Activated T-helper 2 cell treated with anti-CD3 and anti-CD28 coated beads, Interferon-gamma antibody, Interleukin-2, Interleukin-4, amounts not matched to agents 10 μg/mL and 5 μg/mL and 100 μg/mL, durations not matched to agents 14 hours and 24 hours and 36 hours (primary cell): ENCODE measurements at places on chromosomes 12 and 14.

- no peak for DNase-seq
Measured at GRCh38 chr12:102182635-102183034, 15.0 kb downstream of the PMCH start.

DNA sequence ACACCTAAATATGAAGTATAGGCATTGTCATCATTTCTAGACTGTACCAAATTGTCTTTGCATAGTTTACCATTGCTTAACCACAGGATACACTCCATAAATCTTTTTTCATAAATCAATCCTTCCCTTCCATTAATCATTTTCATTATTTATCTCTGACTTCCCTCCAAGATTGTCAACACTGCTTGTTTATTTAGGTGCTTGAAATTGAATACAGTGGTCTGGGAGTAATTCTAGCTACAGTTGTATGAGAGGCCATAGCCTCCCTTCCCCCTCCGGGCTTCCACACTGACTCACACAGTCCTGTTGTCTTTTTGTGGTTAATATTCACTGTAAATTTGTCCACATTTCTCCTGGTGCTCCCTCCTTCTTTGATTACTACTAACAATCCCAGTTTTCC is 114.2 kb upstream of the ARID2 start:
- no peak for DNase-seq

- DNase-seq = peak; percentile 20
Measured at GRCh38 chr14:50344116-50344775, 32.1 kb downstream of the DMAC2L start.

GRCh38 chr14:39860596-39861228 is 428.5 kb upstream of the FBXO33 start:
- no peak for DNase-seq

DNA sequence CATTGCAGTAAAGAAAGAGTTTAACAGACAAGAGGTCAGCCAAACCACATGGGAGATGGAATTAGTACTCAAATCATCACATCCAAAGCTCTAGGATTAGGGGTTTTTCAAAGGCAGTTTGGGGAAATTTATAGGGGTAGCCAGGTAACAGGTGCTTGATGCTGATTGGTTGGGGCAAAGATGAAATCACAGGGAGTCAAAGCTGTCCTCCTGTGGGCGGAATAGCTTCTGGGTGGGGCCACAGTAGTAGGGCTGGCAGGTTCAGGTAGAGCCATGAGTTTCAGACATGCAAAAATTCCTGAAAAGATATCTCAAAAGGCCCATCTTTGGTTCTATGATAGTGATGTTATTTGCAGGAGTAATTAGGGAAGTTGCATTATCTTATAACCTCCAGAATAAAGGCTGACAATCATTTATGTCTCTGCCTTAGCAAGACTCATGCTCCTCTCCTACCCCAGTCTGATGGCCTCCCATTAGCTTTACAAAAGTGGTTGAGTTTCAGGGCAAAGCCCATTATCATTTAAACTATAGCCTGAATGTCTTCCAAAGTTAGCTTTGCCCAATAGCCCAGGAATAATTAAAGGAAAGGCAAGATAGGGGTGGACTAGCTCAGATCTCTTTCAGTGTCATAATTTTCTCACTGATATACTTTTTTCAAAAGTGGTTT is 42.1 kb upstream of the CNTN1 start:
- DNase-seq = no peak

GRCh38 chr12:57332646-57333312 is 81.8 kb upstream of the STAC3 start:
- no peak for DNase-seq

DNA sequence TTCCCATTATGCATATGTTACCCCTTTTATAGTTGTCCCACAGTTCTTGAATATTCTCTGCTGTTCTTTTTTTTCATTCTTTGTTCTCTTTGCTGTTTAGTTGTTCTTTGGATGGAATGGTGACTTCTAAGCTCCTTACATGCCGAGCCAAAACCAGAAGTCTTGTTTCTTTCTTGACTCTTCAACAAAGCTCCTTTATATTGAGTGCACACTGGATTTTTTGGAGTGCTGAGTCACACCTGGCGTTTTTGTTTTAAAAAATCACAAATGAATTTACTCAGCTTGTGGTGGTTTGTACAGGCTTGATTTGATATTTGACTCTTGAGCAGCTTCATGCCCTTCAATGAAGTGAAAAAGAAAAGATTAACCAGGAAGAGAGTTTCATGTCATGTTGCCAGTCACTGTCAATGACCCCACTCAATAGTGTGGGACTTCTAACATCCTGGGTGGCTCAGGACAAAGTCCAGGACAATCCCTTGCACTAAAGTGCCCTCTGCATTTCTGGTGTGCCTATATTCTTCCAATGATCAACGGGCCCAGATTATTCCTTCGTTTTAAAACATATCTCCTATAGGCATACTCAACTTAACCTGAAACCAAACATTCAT is 112.4 kb upstream of the SLC38A4 start:
- DNase-seq = no peak

DNA sequence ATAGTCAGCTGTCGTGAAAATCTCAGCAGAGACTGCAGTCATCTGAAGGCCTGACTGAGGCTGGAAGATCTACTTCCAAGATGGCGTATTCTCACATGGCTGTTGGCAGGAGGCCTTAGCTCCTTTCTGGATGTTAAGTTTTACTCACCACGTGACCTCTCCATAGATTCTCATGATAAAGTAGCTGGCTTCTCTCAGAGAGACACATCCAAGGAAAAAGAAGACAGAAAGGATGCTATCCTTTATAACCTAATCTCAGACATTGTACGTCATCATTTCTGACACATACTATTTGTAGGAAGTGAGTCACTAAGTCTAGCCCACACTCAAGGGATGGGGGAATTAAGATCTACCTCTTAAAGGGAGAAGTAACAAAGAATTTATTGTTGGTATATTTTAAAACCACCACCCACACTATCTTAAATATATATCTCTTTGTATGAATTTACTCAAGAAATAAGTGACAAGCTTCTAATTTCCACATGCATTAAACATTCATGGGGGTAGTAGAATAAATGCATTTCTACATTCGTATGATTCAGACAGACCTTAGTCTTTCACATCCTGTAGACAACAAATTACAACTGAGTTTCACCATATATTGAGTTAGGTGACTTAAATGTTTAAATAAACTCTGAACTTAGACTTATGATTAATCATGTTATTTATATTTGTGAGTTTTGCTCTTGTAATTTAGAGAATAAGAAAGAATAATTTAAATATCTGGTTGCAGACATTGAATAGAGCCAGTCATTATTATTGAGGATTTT is 411.0 kb downstream of the LRIG3 start:
- no peak for DNase-seq

DNA sequence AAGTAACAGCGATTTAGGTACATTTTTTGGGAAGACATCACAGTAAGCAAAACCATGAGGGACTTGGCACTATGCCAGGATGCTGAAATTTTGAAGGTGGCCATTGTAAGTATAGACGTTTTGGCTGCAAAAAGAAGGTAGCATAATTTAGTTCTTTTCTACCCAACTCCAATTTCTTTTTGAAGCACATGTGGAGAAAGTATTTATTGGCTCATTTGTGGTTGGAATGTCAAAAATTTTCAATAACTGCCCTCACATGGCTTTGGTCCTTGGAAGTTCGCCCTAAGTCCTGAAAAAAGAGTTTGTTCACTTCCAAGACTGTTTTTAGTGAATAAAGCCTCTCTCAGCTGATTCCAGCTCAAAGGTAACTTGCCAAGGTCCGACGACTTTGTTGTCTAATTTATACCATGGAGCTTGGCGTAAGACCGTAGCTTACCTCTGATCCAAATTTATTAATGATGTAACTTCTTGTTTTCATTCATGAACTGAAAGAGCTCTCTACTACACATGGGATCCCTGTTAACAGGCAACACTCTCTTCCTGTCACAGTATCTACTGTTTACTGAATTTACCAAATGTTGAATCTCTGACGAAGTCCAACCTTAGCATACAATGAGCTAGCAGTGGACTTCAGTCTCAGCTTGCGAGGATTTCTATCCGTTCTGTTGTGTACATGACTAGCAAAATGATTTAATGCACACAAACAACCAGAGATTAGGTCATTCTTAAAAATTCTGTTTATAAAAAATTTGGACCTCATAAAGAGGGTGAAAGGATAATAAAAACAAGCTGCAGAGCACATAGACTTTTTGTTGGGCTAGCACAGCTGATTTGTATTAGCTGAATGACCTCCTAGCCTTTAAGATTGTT is 49.0 kb downstream of the MSRB3 start:
- no peak for DNase-seq

GRCh38 chr12:50085615-50086072 is 502 bp downstream of the SMARCD1 start:
- no peak for DNase-seq

DNA sequence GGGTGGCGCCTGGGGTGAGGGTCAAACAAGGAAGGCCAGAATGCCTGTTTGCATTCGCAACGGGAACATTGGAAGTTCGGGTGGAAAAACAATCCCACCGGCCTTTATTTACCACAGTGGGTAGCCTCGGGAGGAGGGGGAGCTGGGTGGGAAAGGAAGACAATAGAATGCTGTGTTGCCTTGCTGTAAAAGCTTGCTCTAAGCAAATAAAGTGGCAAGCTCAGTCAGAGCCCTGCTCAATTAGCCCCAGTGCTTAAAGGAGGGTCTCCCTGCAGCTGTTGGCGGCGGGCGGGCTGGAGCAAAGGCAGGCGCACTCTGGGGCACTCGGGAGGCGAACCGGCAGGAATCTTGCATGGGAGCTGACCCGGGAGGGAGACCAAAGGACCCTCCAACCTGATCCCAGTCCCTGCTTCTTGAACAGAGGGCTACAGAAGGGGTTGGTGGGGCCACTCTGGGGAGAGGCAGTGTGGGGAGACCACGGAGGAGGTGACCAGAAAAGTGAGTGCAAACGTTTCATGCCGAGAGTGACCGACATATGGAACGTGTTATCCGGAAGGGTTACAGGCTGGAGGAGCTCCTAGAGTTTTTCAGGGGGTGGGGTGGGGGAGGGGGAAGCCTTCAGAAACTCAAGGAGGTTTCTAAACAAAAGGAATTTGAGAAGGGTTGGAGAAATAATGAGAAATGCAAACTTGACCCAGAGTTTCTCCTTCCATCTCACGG is 48.5 kb downstream of the NTF3 start:
- no peak for DNase-seq

- DNase-seq = no peak
Measured at GRCh38 chr12:88519802-88520435, 60.4 kb downstream of the KITLG start.

DNA sequence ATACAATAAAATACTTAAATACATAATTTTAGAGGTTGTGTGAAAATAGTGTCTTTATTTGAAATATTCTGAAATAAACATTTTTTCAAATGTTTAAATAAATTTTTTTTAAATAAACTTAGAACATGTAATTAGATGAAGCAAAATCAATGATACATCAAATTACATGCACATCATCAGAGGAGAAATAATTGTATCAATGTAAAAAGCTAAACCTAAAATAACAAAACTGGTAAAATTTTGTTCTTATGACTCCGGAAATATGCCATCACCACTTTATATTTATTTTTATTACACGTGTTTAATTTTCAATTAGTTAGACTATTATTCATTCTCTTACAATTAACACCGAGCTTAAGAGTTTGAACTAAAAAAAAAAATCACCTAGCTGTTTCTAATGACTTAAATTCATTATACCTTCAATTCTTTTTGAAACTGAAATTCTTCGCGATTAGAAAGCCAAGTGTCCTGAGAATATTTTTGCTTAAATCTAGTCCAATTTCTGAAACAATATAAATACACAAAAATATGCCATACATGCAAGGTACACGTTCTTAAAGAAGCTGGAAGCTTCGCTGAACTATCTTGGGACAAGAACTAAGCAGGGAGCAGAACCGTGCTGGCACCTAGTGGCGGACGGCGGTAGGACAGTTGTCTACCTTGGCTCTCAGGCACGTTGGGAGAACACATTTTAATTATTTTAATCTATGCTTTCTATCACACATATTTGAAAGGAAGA is 230.5 kb downstream of the SLC25A21 start:
- peak; percentile 10 for DNase-seq

- DNase-seq = no peak
Measured at GRCh38 chr12:78703820-78704525, 160.6 kb upstream of the SYT1 start.

GRCh38 chr12:62673028-62673815 is 206.6 kb downstream of the MON2 start:
- no peak for DNase-seq

DNA sequence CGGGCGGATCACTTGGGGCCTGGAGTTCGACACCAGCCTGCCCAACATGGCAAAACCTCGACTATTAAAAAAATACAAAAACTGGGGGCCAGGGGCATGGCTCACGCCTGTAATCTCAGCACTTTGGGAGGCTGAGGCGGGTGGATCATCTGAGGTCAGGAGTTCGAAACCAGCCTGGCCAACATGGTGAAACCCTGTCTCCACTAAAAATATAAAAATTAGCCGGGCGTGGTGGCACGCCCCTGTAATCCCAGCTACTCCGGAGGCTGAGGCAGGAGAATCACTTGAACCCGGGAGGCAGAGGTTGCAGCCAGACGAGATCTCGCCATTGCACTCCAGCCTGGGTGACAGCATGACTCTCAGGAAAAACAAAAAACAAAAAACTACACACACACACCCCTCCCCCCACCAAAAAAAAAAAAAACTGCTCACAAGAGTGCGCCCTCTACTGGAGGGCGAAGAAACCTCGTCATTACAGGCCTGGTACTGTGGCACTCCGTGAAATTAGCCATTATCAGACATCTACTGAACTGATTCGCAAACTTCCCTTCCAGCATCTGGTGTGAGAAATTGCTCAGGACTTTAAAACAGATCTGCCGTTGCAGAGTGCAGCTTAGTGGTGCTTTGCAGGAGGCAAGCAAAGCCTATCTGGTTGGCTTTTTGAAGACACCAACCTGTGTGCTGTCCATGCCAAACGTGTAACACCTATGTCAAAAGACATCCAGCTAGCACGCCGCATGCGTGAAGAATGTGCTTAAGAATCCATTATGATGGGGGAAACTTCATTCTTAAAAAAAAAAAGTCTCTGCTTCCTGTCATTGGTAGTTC is 7.7 kb downstream of the PPP1R3E start:
- DNase-seq = peak; percentile 59

DNA sequence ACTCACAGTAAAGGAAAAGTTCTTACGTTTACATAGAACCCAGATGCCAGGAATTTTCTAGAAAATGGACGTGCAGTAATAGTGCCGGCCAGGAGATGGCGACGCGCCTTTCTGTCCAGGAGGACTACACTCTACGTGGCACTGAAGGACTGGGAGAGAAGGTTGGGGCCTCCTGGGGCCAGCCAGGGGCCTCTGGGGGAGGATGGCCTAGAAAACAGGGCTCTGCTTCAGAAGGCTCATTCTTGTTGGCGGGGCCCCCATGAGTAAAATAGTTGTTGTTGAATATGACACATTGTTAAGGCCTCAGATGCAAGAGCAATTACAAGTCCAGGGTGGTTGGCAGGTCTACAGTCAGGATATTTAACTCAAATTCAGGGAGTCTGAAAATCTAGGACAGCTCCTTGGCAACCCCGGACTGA is 120.1 kb upstream of the MAX start:
- peak; percentile 35 for DNase-seq

GRCh38 chr14:72553656-72554055 is 340.2 kb downstream of the DPF3 start:
- no peak for DNase-seq

GRCh38 chr12:14665354-14666348 is 30.7 kb downstream of the GUCY2C start:
- no peak for DNase-seq
